ENCODE measurements at places on chromosomes 2 and 18. TPM values are rescaled to one million over a fixed set of nuclear protein-coding genes. Genes with fewer than 3 reads are reported as not detected.

Gene DAW1
- total RNA-seq = not detected

Gene ANKRD30B
- total RNA-seq = not detected

Gene CD8B2
- not detected for total RNA-seq

Gene SERPINB10
- not detected for total RNA-seq

Gene OXER1
- not detected for total RNA-seq

Gene DGUOK
- total RNA-seq = 55.5 TPM
